ENCODE measurements at places on chromosomes 5 and 9.

GRCh38 chr5:60540856-60541805 lies 158.8 kb downstream of the DEPDC1B start:
- DNase-seq, result no peak

DNA sequence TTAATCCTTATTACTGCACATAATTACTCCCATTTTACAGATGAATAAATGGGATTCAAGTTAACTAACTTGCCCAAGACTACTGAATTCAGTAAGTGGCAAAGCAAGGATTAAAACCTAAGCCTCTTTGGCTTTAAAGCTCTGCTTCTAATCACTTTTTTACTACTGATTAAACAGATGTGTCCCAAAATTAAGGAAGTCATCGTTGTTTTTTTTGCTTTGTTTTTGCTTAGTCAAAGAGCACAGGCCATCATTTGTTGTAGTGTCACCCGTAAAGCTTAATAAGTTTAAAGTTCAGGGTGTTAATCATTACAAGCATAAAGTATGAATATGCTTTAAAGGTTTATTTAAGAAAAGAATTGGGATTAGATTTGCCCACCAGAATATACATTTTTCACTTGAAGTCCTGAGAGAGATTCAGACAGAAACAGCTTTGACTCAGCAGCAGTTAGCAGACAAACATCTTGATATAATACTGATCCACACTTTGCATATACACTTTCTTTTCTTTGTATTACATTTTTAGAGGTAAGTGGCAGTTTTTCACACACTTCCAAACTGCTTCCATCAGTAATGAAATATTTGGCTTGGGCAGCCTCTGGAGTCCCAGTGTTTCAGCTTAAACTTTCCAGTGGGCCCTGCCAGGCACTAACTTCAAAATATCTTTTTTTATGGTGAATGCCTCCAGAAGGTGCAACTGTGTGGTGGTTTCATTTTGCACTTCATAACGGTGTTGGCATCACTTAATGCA lies 52.7 kb downstream of the PIK3R1 start:
- DNase-seq, result no peak

- DNase-seq, result no peak
Observed at GRCh38 chr5:167525004-167525403, 766.4 kb upstream of the WWC1 start.

- DNase-seq, result no peak
Observed at GRCh38 chr9:107932601-107933000, 443.0 kb upstream of the KLF4 start.

DNA sequence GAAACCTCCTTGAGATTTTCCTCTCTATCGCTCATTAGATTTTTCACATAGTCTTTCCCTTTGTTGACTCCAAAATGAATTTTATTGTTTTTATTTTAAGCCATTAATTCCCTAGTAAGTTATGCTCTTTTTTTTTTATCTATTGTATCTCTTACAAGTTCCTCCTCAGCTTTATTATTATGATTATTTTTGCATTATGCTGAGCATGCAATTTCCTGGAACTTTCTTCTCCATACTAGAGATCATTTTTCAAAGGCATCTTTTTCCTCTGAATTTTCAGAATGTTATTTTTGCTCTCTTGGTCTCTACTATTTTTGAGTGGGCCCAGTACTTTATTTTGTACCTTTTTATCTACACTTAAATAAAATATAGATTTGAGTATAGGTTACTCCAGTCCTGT lies 376.6 kb upstream of the SEMA6A start:
- DNase-seq, result no peak

DNA sequence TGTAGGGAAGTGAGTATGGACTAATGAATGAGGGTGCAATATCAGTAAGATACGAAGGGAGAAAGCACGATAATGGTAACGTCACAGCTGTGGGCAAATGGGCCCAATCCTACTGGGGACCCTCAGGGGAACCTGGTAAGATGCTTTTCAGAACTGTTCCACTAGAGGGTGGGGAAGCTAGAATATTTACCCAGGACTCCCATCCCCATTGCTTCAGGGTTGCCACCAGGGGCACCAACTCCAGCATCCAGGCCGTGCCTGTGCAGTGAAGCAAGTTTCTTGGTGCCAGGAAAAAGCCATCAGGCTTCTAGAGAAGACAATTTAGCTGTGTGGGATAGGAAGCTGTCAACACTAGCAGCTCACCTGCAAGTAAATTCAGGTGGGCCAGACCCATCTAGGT lies 409.3 kb downstream of the AGTPBP1 start:
- DNase-seq, result no peak

DNA sequence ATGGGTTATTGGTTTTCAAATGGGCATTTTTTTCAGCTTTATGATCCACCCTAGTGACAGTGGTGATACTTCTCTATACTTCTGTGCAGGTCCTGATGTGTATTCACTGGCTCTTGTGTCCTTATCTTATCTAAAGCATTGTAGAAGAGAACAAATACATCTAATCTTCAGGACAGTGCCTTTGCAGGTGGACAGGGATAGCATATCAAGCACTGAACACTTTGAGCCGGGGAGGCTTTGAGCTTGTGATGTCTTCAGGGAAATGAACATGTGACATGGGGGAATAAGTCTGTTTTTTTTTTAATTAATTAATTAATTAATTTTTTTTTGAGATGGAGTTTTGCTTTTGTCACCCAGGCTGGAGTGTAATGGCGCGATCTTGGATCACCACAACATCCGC lies 115.5 kb upstream of the KLF4 start:
- DNase-seq, result no peak

- no peak for DNase-seq
Observed at GRCh38 chr5:123483446-123484077, 28.4 kb upstream of the CSNK1G3 start.

DNA sequence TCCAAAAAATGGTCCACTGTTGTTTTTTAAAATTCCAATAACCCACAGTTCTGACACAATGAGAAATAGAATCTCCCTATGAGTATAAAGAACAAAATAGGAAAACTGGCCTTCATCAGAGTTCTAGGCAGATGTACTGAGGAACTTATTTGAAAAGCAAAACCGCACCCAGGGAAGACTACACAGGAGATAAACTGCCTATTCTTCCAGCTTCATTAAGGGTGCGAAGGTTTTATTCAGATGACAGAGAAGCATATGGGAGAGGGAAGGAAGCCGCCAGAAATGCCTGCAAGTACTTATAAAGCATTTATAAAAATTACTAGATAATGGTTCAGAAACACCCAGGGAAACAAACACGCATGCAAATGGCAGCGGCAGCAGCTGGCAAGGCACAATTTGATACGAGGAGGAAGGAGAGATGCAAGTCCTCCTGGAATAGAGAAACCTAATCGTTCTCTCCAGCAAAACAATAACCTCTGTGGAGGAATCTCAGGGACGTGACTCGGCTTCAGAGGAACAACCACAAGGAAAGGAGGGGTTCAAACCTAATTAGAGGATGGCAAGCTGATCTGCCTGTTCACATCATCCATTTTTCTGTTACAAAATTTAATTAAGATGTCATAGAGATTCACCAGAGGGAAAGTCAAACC lies 9.0 kb downstream of the TTLL11 start:
- no peak for DNase-seq

GRCh38 chr5:59143926-59144333 lies 561.1 kb downstream of the RAB3C start:
- DNase-seq, result no peak

GRCh38 chr9:106075960-106076327 lies 381.6 kb downstream of the TMEM38B start:
- no peak for DNase-seq
